Stimulated activated naive CD8-positive, alpha-beta T cell treated with anti-CD3 and anti-CD28 coated beads, Interleukin-15, Interleukin-2, amounts not matched to agents 100 U/mL and 50 U/mL, for 24 hours (primary cell): ENCODE measurements at places on chromosomes 7 and 10.

GRCh38 chr7:151885202-151885580 lies 8.3 kb upstream of the PRKAG2 start:
- DNase-seq, result no peak

- no peak for DNase-seq
Measured at GRCh38 chr7:29599026-29599425, 35.4 kb downstream of the PRR15 start.

GRCh38 chr7:85070967-85071628 lies 115.8 kb downstream of the SEMA3D start:
- DNase-seq, result no peak

DNA sequence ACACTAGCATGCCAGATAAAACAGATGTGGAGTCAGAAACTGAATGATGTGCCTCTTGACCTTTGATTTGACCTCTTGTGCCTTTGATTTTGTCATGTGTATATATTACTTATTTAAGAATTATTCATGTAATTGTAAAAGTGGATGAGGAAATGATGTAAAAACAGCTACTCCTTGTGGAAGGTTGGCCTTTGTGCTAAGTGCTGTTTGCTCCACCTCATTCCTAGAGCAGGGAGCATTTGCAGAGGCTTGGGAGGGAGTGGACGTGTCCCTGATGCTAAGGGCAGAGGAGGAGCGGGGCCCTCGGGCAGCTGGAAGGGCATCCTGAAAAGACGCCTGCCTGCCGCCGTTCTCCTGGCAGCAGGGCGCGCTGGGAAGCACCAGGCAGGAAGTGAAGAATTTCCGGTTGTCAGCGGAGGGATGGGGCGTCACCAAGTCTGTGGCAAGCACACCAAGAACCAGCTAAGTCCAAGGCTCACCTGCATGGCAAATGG lies 197.6 kb upstream of the ZNF32 start:
- DNase-seq, result peak; percentile 49

DNA sequence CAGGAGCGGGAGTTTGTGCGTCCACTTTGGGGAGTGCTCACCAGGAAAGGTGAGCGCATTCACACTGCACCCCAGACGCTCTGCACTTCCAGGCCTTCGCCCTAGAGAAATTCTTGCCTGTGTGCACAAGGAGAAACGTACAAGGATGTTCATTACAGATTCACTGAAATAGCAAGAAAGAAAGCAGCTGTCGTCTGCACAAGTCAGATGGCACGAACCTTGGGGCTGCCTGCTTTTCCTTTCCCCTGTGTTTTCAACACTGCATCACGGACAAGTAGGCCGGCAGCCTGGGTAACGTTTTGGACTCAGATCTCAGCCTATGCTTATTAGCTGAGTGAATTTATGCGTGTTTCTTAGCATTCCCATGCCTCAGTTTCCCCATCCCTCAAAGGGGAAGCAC lies 546.8 kb upstream of the FOXK1 start:
- no peak for DNase-seq

DNA sequence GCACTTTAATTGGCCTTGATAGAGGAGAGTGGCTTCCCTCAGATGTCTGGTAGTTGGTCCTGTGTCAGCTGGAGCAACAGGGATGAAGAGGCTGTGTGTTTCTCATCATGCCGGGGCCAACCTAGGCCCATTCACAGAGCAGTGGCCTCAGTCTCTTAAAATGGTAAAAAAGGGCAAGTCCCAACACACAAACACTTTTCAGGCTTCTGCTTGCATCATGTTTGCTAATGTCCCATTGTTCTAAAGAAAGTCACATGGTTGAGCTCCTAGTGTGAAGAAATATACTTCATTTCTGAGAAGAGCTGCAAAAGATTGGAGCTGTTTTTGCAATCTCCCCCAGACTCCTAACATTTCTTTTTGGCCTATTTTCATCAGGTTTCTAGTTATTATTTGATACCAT lies 40.6 kb upstream of the RBAK start:
- no peak for DNase-seq

- DNase-seq, result no peak
Measured at GRCh38 chr10:3036155-3037021, 31.0 kb upstream of the PFKP start.

DNA sequence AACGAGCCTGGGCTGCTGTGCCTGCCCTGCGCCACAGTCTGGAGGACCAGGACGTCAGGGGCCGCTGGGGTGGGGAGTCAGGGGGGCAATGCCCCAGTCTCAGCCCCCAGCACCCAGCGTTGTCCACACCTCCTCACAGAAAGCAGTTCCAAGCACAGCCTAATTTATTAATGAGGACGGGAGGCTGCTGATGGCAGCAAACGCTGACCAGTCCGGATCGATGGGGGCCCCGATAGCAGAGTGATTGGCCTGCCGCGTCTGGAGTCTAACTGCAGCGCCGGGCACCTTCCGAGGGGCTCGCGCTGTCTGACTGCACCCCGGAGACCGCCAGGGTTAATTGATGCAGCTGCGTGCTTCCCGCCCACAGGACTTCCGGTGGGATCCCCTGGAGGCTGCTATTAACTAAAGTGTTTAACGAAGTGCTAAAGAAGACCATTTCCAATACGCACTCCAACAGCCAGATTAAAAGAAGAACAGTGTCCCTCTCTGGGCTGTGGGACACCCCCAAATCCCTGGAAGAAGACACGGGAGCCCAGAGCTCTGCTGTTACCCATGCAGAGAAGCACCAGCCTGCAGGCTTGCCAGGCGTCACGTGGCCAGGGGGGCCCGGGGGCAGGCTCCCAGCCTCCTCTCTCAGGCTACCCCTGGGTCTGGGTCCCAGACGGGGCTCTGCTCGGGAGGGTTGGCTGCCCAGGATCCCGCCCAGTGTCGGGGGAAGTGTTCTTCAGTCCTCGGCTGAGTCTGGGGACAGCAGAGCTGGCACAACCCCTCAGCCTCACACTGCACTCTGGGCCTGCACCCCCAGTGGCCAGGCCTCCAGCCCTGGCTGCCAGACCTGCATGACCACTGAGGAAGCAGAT lies 63.8 kb downstream of the MICALL2 start:
- DNase-seq, result no peak
